T47D (cell line): ENCODE measurements at places on chromosomes 1 and 21.
A peak's percentile ranks its signal among the peaks of the same experiment; 100 is the strongest.

GRCh38 chr1:241396747-241397681 is 40.0 kb upstream of the RGS7 start:
- no peak for DNase-seq

DNA sequence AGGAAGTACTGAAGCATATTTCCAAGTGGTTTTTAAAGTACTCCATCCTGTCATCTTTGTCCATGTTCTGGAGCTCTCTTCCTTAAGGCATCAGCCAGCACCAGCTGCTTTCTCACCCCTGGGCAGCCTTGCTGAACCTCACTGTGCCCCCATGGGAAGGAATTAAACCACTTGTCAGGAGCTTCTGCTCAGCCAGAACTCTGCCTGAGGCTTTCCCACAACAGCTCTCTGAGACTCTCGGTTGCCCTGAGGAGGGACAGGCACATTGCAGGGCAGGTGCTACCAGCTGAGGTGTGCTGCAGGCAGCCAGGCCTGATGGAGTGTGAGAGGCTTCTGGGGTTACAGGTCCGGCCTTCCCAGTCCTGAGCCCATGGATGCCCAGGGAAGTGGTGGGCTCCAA is 30.9 kb downstream of the FAM163A start:
- DNase-seq: no peak

GRCh38 chr1:10685808-10686403 is 110.5 kb downstream of the CASZ1 start:
- peak; percentile 43 for DNase-seq

GRCh38 chr1:179003512-179004066 is 22.1 kb upstream of the FAM20B start:
- DNase-seq: peak; percentile 34

DNA sequence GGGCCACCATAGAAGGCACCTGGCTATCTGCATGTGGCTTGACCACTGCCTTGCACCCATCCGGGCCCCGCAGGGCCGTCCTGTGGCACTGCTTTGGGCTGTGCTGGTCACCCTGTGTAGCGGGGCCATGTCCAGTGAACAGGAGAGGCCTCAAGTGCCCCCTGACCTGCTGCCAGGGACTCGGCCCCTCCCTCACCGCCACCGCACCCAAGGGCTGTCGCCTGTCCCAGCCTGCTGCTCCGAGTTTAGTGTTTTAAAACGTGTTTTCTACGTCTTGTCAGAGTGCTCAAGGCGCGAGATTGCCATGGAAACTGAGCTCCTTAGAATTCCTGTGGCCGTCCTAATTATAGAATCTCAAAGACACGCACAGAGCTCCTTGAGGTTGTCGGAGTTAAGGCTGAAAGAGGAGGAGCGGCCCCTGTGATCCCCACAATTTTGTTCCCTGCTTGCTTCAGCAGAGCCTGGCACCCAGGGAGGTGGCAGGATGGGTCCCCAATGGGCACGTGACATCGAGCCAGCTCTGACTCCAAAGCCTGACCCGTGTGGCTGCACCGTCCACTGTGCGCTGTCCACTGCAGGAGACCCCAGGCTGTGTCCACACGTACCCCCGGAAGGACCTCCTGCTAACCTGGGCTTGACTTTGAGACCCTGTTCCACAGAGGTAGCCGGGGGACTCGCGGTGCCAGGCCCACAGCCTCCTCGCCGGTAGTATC is 66.2 kb downstream of the FAAP20 start:
- DNase-seq: no peak

DNA sequence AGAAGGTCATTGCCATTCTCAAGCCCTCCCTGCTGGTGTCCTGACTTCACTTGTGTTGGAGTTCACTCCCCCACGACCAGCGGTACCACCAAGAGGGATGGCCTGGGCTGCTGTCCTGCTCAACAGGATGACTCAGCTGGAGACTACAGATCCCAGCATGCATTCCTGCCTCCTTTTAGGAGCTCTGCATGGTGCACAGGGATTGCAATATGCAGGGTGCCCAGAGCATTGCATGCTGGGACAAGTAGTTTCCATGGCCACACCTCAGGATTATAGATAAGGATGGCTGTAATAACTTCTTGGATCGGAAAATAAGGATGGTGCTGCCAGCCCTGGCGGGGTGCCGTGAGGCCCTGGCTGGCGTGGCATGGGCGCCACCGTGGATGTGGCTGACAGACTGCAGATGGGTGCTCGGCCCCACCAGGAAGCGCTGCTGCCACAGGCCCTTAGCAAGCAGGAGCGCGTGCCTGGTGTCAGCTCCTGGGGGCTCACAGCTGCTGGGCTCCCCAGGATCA is 150.0 kb downstream of the CASZ1 start:
- no peak for DNase-seq

DNA sequence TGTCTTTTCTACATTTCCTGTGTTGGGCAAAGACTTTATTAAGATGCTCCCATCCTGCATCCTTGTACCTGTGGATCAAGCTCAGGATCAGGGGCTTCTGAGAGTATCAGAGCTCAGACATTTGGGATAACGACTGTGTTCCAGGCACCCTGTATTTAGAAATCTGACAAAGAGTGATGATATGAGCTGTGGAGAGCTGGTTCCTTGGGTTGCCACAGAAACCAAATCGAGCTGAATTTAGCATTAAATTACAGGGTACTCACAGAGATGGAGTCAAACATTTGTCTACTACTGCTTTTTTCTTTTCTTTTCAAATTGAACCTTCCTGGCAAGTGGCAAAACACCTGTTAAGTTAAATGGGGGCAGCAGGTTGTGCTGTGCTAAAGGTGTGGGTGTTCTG is 110.6 kb downstream of the XCL2 start:
- no peak for DNase-seq

DNA sequence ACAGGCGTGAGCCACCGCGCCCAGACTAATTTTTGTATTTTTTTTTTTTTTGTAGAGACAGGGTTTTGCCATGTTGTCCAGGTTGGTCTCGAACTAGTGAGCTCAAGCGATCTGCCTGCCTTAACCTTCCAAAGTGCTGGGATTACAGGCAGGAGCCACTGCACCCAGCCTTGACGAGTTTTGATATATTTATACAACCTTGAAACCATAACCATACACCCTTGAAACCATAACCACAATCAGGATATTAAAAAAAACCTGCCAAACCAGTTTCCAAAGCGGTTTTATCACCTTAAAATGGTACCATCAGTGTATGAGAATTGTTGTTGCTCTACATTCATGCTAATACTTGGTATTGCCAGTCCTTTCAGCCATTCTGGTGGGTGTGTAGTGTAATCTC is 3.7 kb upstream of the PHACTR4 start:
- peak; percentile 58 for DNase-seq

DNA sequence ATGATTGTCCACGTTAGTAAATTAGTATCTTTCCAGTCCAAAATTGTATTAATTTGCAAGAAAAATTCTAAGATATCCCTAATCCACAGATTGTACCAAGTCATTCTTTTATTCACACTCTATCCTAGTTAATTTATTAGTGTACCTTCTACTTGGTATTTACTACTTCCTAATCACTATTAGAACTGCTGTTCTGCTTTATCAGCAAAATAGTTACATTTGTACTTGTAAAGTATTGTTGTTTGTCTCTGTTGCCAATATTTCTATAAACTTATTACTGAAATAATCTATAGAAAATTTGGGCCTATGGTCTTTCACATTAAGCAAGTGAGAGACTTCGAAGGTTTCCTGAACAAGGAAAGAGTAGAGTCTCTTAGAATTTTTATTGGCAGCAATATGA is 5.6 kb upstream of the CRP start:
- no peak for DNase-seq

DNA sequence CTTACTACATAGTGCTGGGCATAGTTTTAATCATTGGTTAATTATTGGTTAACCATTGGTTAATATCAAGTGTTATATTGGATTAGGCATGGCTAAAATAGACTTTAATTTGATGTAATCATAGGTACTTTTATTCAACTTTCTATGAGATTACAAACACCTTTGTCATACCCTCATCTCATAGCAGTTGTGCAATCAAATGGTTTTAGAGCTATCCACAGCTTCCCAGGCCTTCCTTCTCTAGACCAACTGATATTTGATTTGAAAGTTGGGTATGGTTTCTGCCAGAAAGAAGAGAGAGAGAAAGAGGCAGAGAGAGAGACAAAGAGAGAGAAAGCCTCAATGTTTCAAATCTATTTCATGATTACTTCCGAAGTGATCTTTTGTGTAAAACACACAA is 9.6 kb upstream of the RGS1 start:
- no peak for DNase-seq

DNA sequence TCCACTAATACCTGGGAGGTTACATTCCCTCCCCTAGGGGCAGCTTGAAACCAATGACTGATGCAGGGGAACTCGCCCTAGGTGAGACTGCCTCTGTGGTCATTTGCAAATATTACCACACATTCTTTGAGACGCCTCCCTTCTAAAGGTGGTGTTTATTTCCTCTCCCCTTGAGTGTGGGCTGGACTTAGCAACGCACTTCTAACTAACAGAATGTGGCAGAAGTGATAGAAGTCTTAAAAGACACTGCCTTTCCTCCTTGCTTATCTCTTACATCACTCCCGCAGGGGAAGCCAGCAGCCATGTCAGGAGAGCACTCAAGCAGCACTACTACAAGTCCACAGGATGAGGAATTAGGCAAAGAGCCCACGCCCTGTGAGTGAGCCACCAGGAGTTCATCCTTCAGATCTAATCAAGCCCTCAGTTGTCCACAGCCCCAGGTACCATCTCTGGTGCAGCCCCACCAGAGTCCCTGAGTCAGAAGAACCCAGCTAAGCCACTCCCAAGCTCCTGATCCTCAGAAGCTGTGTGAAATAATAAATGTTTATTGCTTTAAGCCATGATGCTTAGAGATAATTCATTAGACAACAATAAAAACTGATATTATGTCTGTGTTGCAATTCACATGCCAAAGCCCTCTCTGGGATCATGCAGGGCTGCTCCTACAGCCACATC is 14.8 kb upstream of the MATN1 start:
- peak; percentile 68 for DNase-seq

DNA sequence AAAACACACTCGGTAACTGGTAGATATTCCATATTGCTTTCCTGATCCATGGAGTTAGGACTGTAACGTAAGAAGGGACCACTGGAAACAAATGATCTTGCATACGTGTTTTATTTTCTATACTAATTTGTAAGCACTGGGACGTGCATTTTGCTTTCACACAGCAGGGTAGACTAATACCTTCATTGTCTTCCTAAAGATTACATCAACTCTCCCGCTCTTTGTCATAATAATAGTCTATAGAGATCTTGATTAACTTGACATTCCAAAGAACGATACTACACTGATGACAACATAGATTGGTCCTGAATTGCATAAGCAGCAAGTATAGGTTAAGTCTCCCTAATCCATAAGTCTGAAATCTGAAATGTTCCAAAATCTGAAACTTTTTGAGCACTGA is 166.5 kb downstream of the FAF1 start:
- DNase-seq: no peak

DNA sequence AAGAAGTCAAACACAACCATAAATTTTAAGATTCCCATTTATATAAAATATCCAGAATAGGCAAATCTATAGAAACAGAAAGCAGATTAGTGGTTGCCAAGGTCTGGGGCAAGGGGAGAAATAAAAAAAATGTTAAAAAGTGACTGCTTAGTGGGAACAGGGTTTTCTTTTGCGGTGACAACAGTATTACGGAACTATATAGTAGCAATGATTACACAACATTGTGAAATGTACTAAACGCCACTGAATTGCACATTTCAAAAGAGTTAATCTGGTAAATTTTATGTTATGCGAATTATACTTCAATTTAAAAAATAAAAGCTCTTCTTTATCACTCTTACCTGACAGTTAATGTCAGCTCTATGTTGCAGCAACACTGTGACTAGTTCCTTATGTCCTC is 105.2 kb downstream of the ACBD6 start:
- no peak for DNase-seq

DNA sequence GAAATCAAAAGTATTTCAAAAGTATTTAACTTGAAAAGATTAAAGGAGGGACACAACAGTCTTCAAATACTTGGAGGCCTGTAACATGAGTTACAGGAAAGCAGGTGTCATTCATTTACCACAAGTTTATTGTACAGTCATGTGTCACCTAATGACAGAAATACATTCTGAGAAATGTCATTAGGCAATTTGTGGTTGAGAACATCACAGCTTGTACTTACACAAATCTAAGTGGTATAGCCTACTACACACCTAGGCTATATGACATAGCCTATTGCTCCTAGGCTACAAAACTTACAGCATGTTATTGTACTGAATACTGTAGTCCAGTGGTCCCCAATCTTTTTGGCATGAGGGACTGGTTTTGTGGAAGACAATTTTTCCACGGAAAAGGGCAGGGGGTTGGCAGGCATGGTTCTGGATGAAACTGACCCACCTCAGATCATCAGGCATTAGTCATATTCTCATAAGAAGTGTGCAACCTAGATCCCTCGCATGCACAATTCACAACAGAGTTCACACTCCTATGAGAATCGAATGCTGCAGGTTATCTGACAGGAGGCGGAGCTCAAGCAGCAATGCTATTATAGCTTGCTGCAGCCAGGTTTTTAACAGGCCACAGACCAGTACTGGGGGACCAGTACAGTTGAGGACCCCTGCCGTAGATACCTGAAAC is 25.0 kb upstream of the PHTF1 start:
- no peak for DNase-seq

DNA sequence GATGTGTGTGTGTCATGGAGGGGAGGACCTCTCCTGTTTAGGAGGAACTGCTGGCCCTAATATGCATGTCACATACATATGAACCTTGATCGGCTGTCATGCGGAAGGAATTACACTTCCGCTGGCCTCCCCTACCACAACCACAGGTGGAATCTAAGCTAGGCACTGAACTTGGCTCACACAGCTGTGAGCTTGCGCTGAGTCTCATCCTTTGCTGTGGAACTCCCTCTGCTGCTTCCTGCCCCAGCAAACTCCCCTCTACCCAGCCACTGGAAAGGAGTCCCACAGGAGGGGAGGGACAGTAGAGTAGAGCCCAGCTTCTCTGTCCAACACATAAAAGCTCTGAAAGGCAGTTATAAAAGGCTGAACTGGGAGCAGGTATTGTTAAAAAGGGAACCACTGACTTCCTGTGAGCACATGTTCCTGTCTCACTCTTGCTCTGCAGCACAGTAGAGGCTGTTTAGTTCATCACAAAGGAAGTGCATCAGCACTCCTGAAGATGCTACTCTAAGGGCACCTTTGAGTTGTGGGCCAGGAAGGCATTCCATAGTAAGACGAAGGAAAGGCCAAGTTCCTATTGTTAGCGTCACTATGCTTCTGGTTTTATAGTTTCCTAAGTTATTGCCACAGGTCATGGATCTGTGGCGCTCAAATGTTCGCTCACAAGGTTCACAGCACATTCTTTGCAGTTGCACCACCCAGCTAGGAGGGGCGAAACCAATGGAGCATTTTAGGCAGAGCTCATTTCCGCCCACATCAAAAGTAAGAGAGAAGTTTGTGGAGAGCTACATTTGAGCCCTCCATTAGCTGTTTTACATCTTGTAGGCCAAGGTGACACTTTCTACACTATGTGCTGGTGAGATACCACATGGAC is 17.7 kb upstream of the PTPRC start:
- DNase-seq: no peak

GRCh38 chr1:20982316-20982715 is 194.4 kb downstream of the EIF4G3 start:
- no peak for DNase-seq

DNA sequence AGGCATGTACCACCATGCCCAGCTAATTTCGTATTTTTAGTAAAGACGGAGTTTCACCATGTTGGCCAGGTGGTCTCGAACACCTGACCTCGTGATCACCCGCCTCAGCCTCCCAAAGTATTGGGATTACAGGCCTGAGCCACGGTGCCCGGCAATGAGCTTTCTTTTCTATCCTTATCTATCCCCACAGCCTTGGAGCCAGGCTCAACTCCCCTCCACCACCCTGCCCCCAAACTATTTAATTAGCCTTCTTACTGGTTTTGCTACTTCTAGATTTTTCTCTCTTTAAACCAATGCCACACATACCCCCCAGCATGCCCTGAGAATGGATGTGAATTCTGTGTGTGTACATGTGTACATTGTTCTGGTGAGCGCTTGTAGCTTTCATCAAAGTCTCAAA is 5.7 kb upstream of the VANGL2 start:
- no peak for DNase-seq
